Erythroblast (primary cell): ENCODE measurements at places on chromosomes 11 and 22.

DNA sequence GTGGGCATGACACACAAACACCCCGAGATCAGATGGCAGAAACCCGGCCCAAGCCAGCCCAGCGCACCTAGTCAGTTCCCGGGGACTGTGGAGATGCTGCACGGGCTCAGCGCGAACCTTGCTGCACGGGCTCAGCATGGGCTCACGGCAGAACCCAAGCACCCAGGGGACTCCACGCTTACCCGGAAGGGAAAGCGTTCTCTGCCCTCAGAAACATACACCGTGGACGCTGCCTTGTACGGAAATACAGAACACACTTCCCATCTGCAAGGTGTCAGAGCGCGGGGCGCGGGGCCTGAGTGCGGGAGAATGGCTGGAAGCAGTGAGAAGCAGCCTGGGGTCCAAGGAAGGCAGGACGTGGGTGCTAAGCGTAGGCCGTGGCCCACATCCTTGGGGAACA, 319.9 kb downstream of the NTM start:
- no peak for DNase-seq

GRCh38 chr22:33573479-33573878, 346.8 kb downstream of the LARGE1 start:
- DNase-seq: no peak

DNA sequence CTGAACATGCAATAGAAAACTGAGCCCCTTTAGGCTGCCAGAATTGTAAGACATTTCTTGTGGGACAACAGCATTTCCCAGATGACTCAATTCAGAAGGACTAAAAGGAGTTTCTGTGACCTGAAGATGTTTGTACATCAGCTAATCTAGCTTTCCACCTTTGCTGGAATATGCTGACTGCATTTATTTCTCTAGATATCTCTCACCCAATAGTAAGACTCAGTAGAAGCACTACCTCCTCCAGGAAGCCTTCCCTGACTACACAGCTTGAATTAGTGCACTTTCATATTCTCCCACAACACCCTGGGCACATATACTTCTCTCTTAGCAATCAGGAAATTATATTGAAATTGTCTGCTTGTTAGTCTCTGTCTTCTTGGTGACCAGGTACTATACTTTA, 98.1 kb upstream of the BLID start:
- DNase-seq: no peak

GRCh38 chr11:133516845-133517244, 15.5 kb downstream of the OPCML start:
- DNase-seq: no peak

DNA sequence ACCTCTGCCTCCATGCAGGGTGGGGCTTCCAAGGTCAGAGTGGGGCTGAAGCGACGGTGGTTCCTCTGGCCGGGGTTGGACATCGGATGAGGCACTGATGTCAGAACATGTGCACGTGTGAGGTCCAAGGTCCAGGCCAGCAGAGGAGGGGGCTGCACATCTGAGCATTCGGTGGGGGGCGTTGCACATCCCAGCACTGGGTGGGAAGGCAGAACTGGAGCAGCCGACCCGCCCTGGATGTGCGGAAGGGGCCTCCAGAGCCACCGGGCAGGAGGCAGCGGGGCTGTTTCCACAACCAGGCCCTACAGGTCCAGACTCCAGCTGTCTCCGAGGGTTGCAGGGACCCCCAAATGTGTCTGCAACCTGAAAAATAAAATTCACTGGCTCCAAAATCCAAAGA, 271.0 kb downstream of the CTTN start:
- DNase-seq: no peak

GRCh38 chr11:113796663-113797259, 17.2 kb downstream of the CLDN25 start:
- peak; percentile 57 for DNase-seq

GRCh38 chr11:117022526-117022925, 75.7 kb downstream of the SIK3 start:
- no peak for DNase-seq

GRCh38 chr11:116740741-116741140, 32.0 kb downstream of the BUD13 start:
- DNase-seq: no peak

GRCh38 chr11:66421492-66422205, 814 bp downstream of the NPAS4 start:
- peak; percentile 85 for DNase-seq

GRCh38 chr11:34929794-34930763, 13.7 kb downstream of the PDHX start:
- no peak for DNase-seq

- DNase-seq: no peak
Observed at GRCh38 chr22:44351685-44352377, 39.1 kb upstream of the SHISAL1 start.

DNA sequence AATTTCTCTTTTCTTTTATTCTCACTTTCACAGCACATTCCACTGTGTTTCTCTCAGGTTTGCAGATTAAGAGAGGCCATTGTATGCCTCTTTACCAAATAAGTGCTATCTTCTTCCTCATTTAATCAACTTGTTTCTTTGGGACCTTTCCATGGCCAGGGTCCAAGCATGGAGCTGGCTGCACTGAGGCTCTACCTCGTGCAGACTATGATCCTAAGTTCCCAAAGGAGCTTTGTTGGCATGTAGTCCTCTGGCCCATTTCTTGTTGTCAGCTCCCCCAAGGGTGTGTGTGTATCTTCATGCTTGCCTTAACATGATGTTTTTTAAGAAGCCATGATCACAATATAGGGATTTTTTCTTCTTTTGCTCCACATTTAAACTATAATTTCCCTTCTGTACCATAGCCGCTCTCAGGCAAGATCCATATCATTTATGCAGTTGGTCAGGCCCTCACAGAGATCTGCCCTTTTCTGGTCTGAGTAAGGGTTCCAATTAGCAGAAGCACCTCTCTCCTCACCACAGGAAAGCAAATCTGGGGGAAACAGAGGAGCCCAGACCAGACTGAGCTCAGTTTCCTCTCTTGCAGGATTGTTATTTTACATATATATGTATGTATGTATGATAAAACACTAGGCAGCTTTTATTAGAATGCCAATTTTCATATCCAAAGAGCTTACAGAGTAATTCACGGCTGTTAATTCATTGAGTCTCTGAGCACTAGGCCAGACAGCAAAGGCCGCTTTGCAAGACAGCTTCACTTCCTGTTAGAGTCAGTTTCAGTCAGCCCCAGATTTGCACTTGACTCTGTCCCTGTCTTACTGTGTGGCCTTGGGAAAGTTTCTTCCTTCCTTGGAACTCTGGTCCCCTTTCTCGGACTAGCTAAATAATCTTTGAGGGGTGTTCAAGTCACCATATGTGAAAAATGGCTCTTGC, 34.3 kb downstream of the CYB5R2 start:
- DNase-seq: no peak

DNA sequence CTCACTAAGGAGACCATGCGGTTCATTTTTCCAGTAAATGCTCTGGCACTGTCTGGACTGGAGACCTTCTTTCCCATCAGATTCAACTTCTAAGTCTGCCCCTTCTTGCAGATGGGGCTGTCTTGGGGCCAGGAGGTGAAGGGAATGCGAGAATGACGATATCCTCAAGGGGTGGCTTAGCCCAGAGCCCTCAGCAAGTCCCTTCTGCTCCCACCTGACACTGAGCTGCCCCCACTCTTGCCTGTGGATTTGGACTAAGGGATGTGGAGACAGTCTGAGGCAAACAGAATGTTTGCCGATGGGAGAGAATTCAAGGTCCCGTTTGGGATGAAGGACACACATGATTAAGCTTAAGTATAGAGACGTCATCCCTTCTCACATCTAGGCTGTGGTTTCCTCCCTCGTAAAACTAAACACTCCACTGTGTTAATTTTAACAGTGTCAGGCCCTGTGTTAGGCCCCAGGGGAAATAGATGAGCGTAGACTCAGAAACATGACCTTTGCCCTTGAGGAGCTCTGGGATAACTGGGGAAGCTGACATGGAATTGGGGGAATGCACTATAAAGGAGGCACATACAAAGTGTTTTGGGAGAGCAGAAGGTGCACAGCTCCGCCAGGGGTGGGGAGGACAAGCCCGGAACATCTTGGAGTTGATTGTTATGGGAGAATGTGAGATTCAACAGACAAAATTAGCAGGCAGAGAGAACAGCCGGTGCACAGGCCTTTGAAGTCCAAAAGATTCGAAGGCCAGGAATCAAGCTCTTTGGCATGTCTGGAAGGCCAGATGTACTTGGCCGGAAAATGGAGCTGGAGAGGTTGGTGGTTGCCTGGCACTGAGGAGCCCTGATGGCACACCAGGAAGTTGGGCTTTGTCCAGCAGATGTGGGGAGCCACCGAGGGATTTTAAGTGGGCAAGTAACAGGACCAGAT, 71.6 kb downstream of the ST3GAL4 start:
- no peak for DNase-seq

DNA sequence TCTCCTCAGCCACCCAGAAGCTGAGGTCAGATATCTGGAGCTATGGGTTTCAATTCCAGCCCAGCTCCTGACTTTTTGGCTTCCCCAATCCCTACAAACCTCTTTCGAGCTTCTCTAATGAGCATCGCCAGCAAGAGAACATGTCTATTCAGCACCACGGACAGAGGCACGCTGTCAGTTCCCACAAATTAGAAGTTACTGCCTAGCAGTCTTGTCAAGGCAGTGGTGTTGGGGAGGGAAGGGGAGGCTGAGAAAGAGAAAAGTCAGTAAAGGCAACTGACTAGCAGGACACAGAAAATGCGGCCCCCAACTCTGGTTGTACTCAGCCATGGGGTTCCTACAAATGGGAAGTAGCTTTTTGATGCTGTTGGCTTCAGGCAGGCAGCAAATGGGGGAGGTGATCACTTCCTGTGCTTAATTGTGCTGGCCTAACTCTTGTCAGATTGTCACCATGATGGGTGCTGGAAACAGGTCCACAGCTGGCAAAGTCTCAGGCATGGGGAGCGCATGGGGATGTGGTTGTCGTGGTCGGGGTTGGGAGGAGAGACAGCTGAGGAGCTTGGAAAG, 205.9 kb downstream of the ST3GAL4 start:
- DNase-seq: peak; percentile 41

- no peak for DNase-seq
Observed at GRCh38 chr11:32902089-32902665, 9.6 kb downstream of the QSER1 start.

DNA sequence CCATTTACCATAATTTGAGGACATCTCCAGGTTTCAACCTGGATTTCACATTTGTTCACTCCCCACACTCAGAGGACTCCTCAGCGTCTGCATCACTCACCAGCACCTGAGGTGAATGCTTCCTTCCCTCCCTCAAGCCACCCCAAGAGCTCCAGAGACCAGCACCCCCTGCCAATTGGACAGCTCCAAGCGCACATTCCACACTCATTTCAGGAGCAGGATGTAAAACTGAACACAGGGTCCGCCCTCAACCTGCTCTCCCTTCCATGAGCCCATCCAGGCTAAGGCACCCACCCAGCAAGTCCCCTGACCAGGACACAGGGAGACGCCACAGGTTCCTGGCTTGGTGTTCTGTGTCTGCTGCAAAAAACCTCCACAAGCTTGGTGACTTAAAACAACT, 3.9 kb downstream of the SCGB1D1 start:
- no peak for DNase-seq

- DNase-seq: no peak
Observed at GRCh38 chr22:20511578-20512229, 4.3 kb downstream of the MED15 start.

GRCh38 chr22:47038206-47038835, 275.9 kb downstream of the TBC1D22A start:
- no peak for DNase-seq

DNA sequence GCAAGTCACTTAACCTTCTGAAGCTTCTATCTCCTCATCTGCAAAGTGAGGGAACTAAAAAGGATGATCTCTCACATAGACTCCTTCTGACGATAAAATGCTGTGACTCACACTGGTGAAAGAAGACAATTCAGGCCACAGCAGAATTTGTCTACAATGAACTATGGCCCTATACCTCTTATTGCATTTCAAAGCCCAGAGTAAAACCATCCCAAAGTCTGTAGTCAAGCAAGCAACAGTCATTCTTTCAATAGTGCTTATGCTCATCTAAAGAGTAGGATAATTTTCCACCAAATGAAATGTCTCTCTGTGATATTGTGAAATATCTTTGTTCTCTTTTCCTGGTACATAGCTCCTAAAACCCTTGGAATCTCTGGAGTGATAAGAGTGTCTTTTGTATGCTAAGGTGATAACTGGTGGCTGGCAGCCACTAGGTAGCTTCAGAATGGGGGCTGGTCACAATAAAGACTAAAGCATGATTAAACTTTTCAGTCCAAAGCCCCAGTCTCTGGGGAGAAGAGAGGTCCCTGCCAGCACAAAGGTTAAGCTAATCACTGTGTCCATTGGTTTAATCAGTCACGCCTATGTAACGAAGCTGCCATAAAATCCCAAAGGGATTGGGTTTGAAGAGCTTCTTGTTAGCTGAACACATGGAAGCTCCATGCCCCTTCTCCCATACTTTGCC, 30.8 kb downstream of the SYTL2 start:
- DNase-seq: no peak

DNA sequence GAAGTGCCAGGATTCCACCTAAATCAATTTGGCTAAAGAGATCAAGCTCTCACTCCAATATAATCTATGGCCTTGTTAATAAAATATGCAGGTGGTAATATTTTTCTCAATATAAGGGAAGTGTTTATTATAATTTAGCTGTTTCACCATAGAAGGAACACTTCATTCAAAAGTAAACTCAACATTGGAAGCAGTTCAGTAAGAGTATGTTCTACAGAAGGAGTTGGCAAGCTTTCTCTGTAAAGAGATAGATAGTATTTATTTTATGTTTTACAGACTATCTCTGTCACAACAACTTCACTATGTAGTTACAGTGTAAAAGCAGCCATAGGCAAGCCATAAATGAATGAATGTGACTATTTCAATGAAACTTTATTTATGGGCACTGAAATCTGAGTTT, 313.6 kb upstream of the ANO3 start:
- DNase-seq: no peak

- no peak for DNase-seq
Observed at GRCh38 chr11:64687643-64688533, 35.1 kb downstream of the NRXN2 start.

DNA sequence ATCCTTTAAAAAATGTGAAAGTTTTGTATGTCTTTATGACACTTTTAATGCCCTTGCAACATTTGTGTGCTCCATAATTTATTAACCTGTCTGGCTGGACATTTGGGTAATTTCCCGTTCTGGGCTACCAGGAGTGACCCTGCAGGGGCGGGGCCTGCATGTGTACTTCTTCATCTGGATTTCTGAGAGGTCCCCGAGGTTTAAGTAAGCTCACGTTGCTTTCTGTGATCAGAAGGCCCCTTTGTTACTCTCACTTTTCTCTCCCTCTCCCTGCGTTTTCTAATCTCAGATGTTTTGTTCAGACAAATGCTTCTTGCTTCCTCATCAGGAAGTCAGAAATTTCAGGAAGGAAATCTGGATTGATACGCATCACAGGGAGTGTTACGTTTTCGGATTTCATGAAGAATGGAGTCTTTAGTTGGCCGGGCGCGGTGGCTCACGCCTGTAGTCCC, 78.9 kb upstream of the CRYBB3 start:
- no peak for DNase-seq

DNA sequence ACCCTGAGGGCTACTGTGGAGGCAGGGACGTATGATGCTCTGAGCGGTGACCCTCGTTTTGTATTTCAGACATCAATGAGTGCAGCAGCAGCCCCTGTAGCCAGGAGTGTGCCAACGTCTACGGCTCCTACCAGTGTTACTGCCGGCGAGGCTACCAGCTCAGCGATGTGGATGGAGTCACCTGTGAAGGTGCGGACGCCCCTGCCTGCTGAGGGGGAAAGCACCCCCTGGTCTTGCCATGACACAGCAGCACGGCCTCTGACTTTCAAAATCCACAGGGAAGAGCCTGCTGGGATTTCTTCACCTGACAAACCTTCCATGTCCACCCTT, 44.3 kb downstream of the FBLN1 start:
- DNase-seq: no peak
